OCI-LY7 (cell line): ENCODE measurements at places on chromosomes 5 and 9.

DNA sequence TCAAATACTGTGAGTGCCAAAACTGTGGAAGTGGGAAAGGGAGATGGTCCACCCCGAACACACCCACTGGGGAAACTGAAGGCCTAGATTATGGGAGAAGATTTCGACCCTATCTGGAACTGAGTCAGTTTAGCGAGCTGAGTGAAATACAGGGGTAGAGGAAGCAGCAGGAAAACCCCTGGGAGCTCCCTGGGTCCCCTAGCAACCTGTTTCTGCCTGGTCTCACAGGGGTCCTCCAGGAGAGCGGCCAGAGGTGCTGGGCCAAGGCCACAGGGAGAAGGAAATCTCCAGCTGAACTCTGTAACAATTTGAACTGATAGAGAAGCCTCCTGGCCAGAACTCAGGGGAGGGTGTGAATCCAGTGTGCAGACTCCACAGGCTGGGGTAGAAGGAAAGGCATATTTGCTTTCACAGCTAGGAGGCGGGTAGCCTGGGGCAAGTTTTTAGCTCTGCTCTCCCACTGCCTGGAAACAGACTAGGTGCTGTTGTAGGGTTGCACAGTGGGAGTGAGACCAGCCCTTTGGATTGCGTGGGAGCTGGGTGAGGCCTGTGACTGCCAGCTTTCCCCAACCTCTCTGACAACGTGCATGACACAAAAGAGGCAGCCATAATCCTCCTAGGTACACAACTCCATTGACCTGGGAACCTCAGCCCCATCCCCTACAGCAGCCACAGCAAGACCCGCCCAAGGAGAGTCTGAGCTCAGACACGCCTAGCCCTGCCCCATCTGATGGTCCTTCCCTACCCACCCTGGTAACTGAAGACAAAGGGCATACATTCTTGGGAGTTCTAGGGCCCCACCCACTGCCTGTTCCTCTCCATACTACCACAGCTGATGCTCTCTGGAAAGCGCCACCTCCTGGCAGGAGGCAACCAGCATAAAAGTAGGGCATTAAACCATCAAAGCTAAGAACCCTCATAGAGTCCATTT is 78.8 kb upstream of the GPBP1 start:
- peak; percentile 27 for DNase-seq

GRCh38 chr9:111839387-111839786 is 44.6 kb upstream of the SHOC1 start:
- DNase-seq: no peak

DNA sequence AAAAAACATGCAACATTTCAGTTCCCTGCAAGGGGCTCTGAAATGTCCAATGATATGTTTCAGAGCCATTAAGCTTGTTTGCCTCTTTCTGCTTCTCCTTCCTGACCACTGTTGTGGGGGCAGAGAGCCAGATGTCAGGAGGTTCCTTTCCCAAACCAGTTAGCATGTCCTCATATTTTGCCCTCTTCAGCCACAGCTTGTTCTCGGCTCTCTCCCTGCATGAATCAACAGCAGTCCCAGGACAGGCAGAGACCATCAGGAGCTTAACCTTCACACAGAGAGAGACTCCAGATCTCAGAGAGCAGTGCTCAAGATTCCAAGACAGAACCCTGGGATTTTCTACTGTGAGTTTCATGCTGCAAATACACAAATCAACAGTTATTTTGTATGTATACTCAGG is 218.5 kb downstream of the COMMD10 start:
- no peak for DNase-seq

DNA sequence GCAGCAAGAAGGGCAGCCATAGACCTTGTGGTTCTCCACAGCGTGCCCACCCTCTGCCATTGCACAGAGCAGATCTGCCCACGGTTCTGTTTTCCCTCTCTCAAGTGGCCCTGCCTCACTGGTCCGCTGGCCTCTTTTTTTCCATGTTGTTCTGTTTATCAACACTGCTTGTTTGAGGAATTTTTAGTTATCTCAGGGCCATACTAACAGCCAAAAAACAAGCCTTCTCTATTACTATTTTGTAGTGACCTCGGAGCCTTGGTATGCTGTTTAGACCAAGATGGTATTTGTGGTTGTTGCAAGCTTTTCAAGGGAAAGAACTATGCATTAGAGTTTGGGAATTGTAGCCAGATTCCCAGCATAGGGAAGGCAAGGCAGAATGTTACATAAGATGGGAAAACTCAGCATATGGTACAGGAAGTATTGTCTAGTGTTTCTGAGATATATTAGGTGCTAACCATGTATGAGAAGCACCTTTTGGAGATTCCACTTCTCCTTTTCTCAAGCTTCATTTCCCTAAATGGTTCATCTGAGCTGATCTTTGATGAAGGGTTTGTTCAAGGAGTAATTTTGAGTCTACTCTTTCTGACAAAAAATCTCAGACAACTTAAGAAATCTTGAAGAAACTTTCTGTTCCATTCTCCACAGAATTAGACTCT is 54.3 kb downstream of the NUP214 start:
- DNase-seq: peak; percentile 62

GRCh38 chr9:16705111-16705604 is 165.3 kb downstream of the BNC2 start:
- DNase-seq: no peak
